ENCODE measurements at places on chromosomes 2 and 18. TPM values are rescaled to one million over a fixed set of nuclear protein-coding genes. Genes with fewer than 3 reads are reported as not detected.

DNA sequence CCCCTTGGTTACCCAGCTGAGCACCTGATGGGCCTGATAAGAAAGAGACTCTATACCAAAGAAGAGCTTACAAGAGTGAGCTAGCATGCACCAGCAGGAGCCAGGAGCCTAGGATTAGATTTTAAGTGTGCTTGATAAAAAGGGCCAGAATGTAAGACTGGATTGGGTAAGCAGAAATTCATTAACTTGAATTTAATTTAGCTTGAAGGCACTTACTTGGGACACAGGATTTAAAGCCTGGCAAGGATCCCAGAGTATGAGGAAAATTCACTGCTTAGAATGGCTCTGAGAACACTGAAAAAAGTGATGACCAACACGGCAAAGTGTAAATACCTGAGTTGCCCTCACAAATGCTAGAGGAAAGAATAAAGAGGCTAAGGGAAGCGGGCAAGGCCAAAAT, 91.3 kb upstream of the RBBP8 start:
- DNase-seq: no peak

GRCh38 chr2:9693196-9693491, 62.3 kb upstream of the YWHAQ start:
- DNase-seq: no peak

DNA sequence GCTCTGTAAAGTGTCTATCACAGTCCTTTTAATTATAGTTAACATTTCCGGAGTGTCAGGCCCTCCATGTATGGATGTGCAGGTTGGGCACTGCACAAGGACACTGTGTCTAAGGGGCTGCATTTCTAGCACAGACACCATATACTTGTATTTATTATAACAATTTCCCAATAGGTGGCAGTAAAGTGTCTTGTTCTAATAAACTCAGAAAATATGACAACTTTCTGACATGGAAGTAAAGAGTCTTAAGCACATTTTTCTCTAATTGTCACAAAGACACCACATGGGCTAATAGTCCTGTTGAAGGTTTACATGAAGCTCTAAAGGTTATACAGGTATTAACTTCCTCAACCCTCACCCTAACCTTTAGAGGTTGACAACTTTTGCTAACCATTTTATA, 156.6 kb downstream of the DYSF start:
- peak; percentile 29 for DNase-seq

Gene HNRNPA3
- 46.7 TPM for total RNA-seq

DNA sequence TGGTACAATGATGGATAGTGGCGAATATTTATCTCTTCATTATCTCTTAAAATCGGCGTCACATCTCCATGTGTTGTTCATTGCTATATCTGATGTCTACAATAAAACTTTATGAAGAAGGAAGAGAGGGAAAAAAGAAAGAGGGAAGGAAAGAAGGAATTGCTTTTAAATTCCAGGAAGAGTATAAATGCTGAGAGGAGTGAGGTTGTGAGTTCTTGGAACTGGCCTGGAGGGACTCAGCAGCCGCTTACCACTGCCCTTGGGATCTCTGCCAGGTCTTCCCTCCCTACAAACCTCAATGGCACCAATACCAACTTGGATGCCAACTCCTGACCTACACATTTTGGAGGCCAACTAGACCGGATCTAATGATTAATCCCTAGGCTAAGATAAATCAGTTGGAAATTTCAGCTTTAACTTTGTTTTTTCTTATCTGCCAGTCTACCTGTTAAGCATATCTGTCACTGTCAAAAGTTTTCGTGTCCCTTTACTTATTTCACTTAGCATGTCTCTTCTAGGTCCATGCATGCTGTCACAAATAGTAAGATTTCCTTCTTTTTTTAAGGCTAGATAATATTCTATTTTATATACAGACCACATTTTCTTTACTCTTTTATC, 9.8 kb downstream of the SCN9A start:
- no peak for DNase-seq

Gene PSMD1
- total RNA-seq: 45.3 TPM

DNA sequence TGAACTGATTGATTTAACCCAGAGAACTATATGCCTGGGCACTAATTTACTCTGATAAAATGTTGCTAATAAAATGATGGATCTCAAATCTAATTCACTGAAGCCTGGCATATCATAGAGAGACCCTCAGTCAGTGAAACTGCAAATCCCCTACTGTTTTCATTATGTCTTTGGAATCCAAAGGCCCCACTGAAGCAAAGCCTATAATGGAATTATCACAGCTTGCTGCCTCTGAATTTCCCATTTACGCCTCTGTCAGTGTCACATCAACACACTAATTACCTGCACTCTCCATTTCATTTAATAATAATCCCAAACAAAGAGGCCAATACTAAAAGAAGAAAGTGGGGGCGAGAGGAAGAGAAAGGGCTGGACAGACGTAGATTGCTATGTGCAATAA, 470.9 kb downstream of the MBD2 start:
- DNase-seq: no peak

GRCh38 chr2:46719487-46719886, 196.1 kb downstream of the MCFD2 start:
- peak; percentile 34 for DNase-seq

DNA sequence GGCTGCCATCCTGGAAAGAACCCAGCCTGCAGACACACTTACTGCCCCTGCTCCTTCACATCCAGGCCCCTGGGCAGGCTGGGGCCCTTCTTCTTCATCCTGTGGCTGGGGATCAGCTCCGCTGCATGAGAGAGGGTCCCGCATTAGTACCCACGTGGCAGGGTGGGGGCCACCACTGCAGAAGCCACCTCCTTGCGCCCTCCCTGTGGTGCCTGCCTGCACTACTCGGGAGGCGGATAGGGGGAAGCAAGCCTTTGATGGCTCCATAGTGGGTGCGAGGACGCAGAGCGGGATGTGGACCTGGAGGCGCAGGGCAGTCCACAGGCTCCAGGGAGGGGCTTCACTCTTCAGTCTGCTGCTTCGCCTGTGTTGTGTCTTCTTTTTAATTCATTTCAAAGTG, 46.7 kb downstream of the GPC1 start:
- no peak for DNase-seq

DNA sequence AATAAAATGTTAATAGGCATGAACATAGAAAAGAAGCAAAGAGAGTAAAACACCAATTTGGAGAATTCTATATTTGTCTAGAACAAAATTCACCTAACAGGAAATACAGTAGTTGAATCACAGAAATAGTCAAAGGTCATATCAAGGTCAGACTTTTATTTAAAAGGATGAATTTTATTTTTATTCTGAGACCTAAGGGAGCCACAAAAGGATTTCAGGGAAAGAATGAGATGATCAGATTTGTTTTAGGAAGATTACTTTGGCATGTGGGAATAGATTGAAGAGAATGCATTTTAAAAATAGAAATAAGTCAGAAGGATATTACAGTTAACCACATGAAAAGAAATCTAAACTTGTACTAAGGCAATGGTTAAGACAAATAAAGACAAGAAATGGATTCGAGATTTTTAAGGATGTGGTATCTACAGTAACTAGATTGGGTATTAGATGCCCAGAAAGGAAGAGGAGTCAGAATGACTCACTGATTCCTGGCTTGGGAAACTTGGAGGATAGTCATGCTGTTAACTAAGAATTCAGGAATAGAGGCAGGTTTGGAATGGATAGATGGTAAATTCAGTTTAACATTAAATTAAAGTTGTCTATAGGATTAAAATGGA, 56.0 kb downstream of the METTL4 start:
- DNase-seq: peak; percentile 59

DNA sequence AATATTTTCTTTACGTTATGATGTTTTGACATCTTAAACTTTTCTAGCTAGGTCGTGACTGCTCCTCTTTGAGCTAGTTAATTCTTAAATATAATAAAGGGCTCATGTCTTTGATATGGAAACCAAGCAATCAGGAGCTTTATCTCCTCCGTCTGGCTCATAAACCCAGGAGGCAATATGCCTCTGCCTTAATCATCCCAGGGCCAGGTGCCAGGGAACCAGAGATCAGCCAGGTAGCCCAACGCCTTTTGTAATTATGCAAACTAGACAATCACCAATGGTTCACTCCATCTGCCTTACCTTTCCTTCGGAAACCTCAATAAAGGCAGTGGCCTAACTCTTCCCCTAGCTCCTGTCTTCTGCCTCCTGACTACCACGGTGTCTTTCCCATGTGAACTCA, 213.7 kb downstream of the KCNJ3 start:
- no peak for DNase-seq

Gene CD207
- total RNA-seq: 0.96 TPM

Gene LYPD6B
- 4.3 TPM for total RNA-seq

Gene SLC38A11
- 9.9 TPM for total RNA-seq

Gene CRYGC
- total RNA-seq: not detected

DNA sequence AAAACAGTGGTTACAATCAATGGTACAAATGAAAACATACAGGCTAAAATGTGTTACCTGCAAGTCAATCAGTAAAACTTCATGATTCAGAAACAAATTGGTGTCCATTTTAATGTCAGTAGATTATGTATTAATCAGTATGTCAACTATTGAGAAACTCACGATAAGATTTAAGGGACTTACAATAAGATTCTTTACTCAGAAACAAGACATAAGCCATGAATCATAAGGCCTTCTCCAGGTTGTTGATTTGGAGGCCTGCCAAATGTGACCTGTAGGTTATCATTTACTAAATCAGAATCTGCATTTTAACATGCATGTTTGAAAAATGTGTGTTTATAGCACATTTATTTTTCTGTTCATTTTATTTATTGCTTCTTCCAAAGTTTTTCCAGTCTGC, 623.1 kb downstream of the CCDC85A start:
- peak; percentile 32 for DNase-seq

Gene CFAP65
- total RNA-seq: 2.9 TPM

Gene MBD1
- total RNA-seq: 34.9 TPM

DNA sequence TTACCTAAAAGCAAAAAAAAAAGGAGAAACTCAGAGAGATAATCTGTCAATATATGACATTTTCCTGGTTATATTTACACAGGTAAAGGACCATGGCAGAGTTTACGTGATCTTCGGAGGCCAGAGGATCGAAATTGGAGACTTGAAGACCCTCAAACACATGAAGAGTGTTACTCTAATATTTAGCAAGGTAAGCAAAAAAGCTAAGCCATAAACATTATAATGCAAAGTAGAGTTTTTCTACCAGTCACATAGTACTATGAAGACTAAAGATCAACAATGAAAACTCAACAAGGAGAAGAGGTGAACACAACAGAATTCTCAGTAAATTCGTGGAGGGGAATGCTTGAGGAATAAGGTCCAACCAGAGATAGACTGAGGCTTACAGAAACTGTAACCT, 78.5 kb downstream of the L3MBTL4 start:
- no peak for DNase-seq

Gene UGT1A3
- not detected for total RNA-seq

- no peak for DNase-seq
Measured at GRCh38 chr2:202760848-202761247, 110.7 kb downstream of the ICA1L start.

DNA sequence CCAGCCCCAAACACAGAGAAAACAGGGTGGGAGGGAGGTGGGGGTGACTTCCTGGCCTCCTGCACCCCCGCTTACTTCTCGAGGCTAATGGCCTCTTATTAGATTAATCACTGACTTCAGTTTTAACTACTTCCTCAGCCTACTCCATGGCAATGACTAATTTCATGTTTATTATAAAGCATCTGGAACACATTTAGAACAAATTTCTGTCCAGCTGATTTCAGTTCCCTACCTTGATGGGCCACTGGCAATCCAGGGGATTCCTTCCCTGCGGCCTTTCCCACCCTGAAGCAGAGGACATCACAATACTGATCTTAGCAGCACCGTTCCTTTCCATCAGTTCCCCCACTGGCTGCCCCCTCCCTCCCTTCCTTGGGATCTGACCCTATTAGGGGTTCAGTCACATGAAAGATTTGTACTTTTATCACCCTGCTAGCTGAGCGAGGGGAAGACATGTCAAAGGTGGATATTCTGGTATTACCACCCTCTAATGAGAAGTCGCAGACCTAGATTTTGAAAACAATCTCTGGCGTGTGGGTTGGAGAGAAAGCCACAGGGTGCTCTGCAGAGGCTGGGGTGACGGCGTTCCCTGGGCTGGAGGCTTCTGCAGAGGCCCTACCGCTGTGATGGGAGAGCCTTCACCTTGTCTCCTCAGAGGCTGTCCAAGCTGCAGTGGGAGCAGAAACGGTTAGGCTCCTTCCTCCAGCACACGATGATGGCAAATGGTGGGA, 67.6 kb downstream of the KIAA2012 start:
- DNase-seq: peak; percentile 64

- DNase-seq: peak; percentile 0
Measured at GRCh38 chr2:123791684-123792083, 233.4 kb upstream of the CNTNAP5 start.

- peak; percentile 81 for DNase-seq
Measured at GRCh38 chr2:168639018-168639417, 163.4 kb upstream of the NOSTRIN start.

- no peak for DNase-seq
Measured at GRCh38 chr18:44743631-44744030, 62.9 kb downstream of the SETBP1 start.

Gene CPO
- not detected for total RNA-seq

- DNase-seq: no peak
Measured at GRCh38 chr2:136070913-136071312, 47.0 kb downstream of the CXCR4 start.

- no peak for DNase-seq
Measured at GRCh38 chr2:223519471-223519870, 82.7 kb downstream of the SCG2 start.

Gene C1QL2
- total RNA-seq: 0.48 TPM

DNA sequence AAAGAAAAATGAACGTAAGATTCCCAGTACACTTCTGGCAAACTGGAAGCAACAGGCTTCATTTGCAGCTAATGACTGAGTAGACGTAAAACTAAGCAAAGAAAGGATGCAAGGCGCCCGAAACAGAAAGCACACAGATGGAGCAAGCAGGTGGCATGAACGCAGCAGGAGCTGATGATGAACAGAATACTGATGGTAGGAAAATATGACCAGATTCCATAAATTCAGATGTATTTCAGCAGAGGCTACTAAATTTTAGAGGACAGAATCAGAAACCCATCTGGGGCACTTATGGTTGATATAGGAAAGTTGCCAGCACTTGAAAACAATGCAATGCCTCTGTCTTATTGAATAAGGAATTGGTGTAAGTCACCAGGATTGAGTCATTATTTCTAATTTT, 658.7 kb upstream of the LINC00305 start:
- DNase-seq: no peak

GRCh38 chr2:221596192-221596591, 24.1 kb upstream of the EPHA4 start:
- DNase-seq: peak; percentile 56

Gene CRACDL
- total RNA-seq: 1.9 TPM

- no peak for DNase-seq
Measured at GRCh38 chr18:78054801-78055200, 805.2 kb downstream of the GALR1 start.

Gene CD8B2
- 2.6 TPM for total RNA-seq
